ENCODE measurements at places on chromosomes 2 and 18. TPM values are rescaled to one million over a fixed set of nuclear protein-coding genes. Genes with fewer than 3 reads are reported as not detected.
A peak's percentile ranks its signal among the peaks of the same experiment; 100 is the strongest.

GRCh38 chr2:85329181-85329651 is 1.4 kb upstream of the TGOLN2 start:
- no peaks in the 10 kb centered on the region for H3K27me3 ChIP-seq
- no peak for DNase-seq
- H3K4me3 ChIP-seq, result peak overlapping the region; percentile 37
- H3K36me3 ChIP-seq, result peaks cover 7% of the 10 kb centered on the region
- peaks cover 33% of the 10 kb centered on the region for H3K4me1 ChIP-seq

The MYO7B gene
- total RNA-seq, result 5.0 TPM

The GTF2A1L gene
- not detected for total RNA-seq

DNA sequence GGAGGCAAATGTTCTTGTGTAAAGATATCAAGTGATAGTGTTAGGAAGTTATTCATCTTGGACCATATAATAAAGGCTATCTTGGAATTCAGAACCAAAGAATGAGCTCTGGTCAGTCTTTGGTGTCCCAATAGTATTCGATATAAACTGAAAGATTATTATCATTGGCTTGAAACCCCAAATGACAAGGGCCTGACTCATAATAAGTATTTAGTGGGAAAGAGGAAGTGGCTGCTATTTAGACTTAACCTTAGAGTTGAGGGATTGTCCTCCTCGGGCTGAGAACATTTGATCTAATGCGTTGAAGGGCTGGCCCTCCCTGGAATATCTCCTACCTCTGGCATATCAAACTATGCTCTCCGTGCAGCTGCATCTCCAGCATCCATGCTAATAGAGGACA is 67.5 kb downstream of the CDH20 start:
- H3K4me3 ChIP-seq, result no peak overlapping the region
- H3K36me3 ChIP-seq, result no peaks in the 10 kb centered on the region
- H3K4me1 ChIP-seq, result peaks cover 4% of the 10 kb centered on the region
- no peak for DNase-seq
- no peak overlapping the region for H3K27ac ChIP-seq

DNA sequence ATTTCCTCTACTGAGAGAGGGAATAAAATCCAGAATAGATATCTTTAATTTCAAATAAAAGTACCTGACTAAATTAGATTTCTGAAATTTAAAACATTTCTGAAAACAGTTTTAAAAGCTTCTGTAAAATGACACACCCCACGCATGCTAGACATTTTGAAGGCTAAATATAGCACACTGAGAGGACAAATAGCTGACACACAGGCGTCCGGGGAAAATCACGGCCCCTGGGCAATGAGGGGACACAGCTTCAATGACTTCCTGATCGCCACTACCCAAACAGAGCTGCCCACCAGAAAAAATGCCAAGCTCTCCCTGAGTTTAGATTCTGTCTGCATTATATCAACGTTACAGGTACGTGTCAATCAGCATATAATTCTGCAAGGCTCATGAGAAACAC is 10.9 kb downstream of the TBC1D8 start:
- H3K27ac ChIP-seq, result no peak overlapping the region
- peaks cover 28% of the 10 kb centered on the region for H3K4me1 ChIP-seq
- no peak for DNase-seq
- no peaks in the 10 kb centered on the region for H3K27me3 ChIP-seq

DNA sequence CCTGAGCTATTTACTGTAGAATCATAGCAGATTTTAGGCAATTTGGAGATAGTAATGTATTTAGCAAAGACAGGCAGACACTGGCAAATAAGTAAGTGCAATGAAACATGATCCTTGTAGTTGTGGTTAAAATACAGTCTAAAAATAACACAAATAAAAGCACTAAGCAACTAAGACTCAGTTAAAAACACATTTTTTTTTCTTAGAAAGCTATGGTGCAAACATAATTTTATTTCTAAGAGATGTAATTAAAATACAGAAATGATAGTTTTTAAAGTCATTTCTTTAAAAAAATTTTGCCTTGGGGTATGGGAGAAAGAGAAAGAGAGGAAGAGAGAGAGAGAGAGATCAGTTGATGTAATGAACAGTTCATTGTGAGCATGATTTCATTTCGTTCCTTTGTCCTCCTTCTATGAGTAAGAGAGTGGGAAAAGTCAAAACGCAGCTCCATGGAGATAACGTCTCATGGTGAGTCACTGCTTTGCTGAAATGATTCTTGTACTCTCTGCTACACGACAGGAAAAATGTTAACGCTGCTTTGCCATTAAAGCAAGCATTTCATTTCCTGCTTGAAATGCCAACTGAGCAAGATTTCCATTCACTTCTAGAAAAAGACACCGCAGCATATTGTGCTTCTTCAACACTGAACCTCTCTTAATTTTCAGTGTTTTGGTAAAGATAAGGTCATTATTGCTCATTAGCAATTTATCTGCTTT is 61.3 kb upstream of the PGAP1 start:
- peaks cover 5% of the 10 kb centered on the region for H3K36me3 ChIP-seq
- H3K27ac ChIP-seq, result peak overlapping the region; percentile 88
- no peak for DNase-seq
- peak overlapping the region; percentile 79 for H3K4me3 ChIP-seq

DNA sequence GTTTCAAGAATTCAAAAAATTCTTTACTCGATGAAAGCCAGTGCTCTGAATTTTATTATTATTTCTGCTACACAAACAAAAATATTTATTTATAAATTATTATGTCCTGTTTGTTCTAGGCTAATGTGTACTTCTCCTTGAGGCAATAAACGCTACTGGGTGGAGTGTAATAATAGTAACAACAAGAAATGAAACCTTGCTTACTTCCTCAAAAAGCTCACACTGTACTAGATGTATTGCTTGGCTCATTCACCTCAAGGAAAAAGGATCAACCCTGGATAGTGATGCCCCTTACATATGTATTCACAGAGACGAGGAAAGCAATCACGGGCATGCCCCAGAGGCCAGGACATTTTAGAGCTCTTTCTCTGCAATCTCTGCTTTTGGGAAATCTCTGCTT is 685.6 kb upstream of the NXPH2 start:
- peaks cover 17% of the 10 kb centered on the region for H3K4me1 ChIP-seq
- no peak overlapping the region for H3K27ac ChIP-seq
- H3K36me3 ChIP-seq, result no peaks in the 10 kb centered on the region

Data from type B pancreatic cell (in vitro differentiated cells).